ENCODE measurements at places on chromosomes 4 and X.
A peak's percentile ranks its signal among the peaks of the same experiment; 100 is the strongest.

DNA sequence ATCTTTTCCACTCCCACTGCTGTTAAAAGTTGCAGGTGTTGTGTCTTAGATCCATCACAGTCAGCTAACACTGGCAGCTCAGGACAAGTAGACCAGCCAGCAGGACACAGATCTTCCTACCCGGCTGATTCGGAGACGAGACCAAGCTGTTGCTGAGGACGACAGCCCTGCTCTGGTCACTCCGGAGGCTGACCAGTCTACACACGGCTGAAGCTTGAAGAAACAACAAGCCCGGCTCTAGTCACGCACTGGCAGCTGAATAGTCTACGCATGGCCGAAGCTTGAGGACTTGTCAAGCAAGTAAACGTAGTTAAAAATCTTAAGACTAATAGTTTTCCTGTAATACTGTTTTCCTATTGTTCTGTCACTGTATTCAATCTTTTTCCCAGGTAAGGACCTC is 1.8 kb downstream of the ACOX3 start:
- no peak overlapping the region for H3K27ac ChIP-seq
- peaks cover 10% of the 10 kb centered on the region for H3K4me1 ChIP-seq
- no peaks in the 10 kb centered on the region for H3K36me3 ChIP-seq
- peak overlapping the region; percentile 85 for H3K4me3 ChIP-seq

DNA sequence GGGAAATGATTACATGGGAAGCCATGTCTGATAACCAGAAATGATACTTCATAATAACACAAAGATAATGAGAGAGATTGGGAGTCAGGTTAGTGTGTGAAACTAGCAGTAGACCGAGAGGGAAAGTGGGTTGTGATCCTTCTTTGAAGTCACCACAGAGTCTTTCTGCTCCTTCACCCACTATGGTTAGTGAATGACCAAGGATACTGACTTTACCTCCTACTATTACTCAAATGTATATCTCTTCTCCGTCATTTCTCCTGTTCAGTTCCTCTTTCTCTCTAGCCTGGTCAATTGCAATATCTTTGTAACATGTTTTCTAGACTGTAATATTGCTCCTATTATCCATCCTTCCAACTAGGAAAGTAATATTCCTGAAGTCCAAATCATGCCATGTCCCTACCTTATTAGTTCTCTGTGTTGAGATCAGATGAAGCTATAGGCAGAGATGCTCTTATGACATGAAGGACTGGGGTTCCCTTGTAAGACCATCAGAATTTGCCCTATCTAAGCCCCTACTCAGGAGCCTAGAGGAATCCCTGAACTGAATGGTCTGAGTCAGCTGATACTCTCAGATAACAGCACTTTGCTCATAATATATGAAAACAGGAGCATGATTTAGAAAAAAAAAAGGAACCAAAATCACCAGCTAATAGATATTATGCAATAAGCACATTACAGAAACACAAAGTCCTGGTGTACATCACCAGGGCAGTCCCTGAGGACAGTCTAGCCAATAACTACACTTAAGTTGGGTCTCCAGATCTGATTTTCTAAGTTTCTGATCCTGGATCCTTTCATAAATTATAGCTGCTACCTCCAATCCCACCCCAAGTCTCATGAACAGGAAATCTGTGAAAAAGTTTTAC is 81.2 kb downstream of the SHROOM3 start:
- no peak overlapping the region for H3K27ac ChIP-seq
- peaks cover 3% of the 10 kb centered on the region for H3K4me1 ChIP-seq
- H3K4me3 ChIP-seq, result no peak overlapping the region
- H3K27me3 ChIP-seq, result no peaks in the 10 kb centered on the region
- DNase-seq, result peak; percentile 16

GRCh38 chr4:157806184-157806583 is 366.6 kb downstream of the GASK1B start:
- H3K27me3 ChIP-seq, result no peaks in the 10 kb centered on the region
- no peaks in the 10 kb centered on the region for H3K36me3 ChIP-seq
- no peak overlapping the region for H3K27ac ChIP-seq
- H3K4me1 ChIP-seq, result no peaks in the 10 kb centered on the region

DNA sequence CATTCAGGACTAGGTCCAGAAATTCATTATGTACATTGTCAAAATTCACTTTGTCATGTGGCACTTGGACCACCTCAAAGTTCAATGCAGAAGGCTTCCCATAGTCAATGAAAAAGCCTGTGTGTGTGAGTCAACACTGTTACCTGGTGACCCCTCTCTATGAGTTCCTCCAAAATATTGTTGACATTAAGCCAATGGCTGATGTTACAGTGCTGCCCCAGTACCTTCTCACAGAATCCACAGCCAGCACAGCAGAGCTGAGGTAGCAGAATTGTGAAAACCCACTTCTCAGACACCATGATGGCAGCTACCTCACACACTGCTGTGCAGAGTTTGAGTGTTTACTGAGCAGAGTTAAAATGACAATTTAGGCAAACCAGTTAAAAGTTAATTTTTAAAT is 22.4 kb upstream of the UGT2B4 start:
- H3K4me3 ChIP-seq, result no peak overlapping the region
- H3K27ac ChIP-seq, result peak overlapping the region; percentile 87
- H3K36me3 ChIP-seq, result no peaks in the 10 kb centered on the region
- peaks cover 8% of the 10 kb centered on the region for H3K4me1 ChIP-seq

GRCh38 chr4:121939690-121940089 is 12.2 kb downstream of the TRPC3 start:
- peaks cover 20% of the 10 kb centered on the region for H3K27me3 ChIP-seq
- no peaks in the 10 kb centered on the region for H3K36me3 ChIP-seq
- H3K27ac ChIP-seq, result no peak overlapping the region
- no peak overlapping the region for H3K4me3 ChIP-seq
- DNase-seq, result peak; percentile 69

Data from mesenchymal stem cell (in vitro differentiated cells and primary cell).